ENCODE measurements at places on chromosomes 3 and 15. TPM values are rescaled to one million over a fixed set of nuclear protein-coding genes. Genes with fewer than 3 reads are reported as not detected.

C3orf22 gene
- not detected for total RNA-seq

DNA sequence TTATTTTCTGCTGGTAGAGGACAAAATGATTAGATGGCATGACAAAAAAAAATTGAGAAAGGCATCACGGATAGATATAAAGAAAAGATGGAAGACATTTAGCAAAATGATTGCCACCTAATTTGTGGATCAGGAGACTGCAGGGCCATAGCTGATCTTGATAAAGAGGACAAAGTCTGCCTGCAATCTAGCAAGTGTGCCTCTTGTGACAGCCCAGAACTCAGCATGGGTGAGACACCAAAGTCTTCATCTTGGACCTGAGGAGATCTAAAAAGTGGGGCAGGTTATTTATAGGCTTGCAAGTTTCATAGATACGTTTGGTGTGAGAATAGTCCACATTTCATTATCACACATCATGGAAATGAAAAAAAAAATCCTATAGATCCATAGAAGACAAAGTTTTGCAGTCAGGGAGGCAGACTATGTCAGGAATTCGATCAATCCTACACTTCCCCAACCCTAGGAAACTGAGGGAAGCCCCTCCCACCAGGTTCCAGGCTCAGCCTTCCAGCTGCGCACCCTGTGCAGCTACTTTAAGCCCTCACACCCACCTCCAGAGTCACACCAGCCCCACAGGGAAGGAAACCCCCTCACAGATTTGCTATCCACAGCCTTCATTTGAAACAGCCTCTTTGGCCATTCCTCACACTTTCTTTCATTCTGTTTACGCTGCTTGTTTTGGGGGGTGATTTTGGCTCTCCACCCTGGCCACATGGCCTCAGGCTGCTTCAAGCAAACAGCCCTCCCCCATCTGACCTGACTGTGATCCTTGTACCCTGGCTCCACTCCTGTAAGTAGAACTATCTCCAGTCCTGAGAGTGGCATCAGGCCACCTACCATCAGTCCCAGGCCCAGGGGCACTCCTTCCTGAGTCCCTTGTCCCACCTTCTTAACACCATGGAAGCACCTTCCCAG is 28.1 kb upstream of the KLHL6 start:
- DNase-seq: no peak
- no peak overlapping the region for H3K4me3 ChIP-seq
- no peak overlapping the region for H3K27ac ChIP-seq
- H3K36me3 ChIP-seq: peaks cover 3% of the 10 kb centered on the region
- H3K27me3 ChIP-seq: no peaks in the 10 kb centered on the region

- no peak for DNase-seq
- no peak overlapping the region for H3K27ac ChIP-seq
- H3K36me3 ChIP-seq: no peaks in the 10 kb centered on the region
- peaks cover 5% of the 10 kb centered on the region for H3K4me1 ChIP-seq
- no peaks in the 10 kb centered on the region for H3K27me3 ChIP-seq
Observed at GRCh38 chr3:69893274-69893673, 106.3 kb upstream of the SAMMSON start.

- H3K4me3 ChIP-seq: no peak overlapping the region
- H3K36me3 ChIP-seq: no peaks in the 10 kb centered on the region
- H3K27ac ChIP-seq: no peak overlapping the region
- no peaks in the 10 kb centered on the region for H3K4me1 ChIP-seq
- no peaks in the 10 kb centered on the region for H3K27me3 ChIP-seq
Observed at GRCh38 chr3:1057436-1057835, 35.4 kb upstream of the CNTN6 start.

DNA sequence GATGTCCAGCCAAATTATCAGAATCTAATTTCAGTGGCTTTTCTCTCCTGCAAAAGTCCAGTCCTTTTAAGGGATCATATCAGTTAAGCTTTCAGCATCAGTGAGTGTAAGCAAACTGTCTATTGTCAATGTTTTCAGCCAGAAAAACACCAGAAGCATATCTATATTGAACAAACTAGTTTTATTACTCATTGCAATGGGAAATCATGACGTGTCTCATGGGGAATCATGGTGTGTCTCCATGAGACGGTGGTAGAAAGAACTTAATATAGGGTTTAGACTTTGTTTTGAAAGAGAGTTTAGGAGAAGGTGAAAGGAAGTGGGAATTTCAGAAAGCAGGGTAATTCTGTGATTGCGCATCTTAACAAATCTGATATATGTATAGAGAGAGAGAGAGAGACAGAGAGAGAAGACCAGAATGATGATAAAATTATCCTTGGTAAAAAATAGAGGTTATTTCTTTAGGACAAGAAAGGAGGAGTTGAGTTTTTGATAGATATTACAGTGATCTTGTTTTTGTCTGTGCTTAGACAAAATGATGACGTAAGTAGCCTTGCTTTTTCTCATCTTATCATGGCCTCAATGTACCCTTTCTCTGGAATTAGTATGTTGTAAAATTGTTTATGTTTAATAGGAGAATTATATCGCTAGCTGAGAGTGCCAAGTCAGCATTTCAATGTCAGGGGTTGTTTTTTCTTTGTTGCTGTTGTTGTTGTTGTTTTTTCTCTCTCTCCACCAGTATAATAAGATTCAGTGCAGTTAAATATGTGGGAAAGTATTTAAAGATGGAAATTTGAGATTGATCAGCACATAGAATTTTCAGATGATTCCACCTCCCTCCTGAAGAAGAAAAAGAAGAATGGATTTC is 129.9 kb upstream of the OSTN start:
- H3K27me3 ChIP-seq: peaks cover 4% of the 10 kb centered on the region
- H3K4me3 ChIP-seq: no peak overlapping the region
- no peak overlapping the region for H3K27ac ChIP-seq
- no peak for DNase-seq
- no peaks in the 10 kb centered on the region for H3K36me3 ChIP-seq
- H3K4me1 ChIP-seq: no peaks in the 10 kb centered on the region

- H3K27me3 ChIP-seq: peaks cover 15% of the 10 kb centered on the region
- DNase-seq: no peak
- H3K4me3 ChIP-seq: no peak overlapping the region
- H3K27ac ChIP-seq: no peak overlapping the region
- no peaks in the 10 kb centered on the region for H3K36me3 ChIP-seq
Observed at GRCh38 chr3:171895900-171896299, 52.8 kb downstream of the TMEM212 start.

- H3K36me3 ChIP-seq: no peaks in the 10 kb centered on the region
- peak overlapping the region; percentile 35 for H3K27ac ChIP-seq
- DNase-seq: peak; percentile 75
- H3K4me1 ChIP-seq: peaks cover 2% of the 10 kb centered on the region
Observed at GRCh38 chr3:8110966-8111798, 390.4 kb upstream of the LMCD1 start.

Data from activated CD4-positive, alpha-beta T cell treated with anti-CD3 and anti-CD28 coated beads for 36 hours (primary cell).